ENCODE measurements at places on chromosomes 13 and 19. TPM values are rescaled to one million over a fixed set of nuclear protein-coding genes. Genes with fewer than 3 reads are reported as not detected.
A peak's percentile ranks its signal among the peaks of the same experiment; 100 is the strongest.

SCEL gene
- total RNA-seq, result 140 TPM

- H3K4me1 ChIP-seq, result peaks cover 5% of the 10 kb centered on the region
- H3K27me3 ChIP-seq, result no peaks in the 10 kb centered on the region
- no peak for DNase-seq
- peak overlapping the region; percentile 55 for H3K27ac ChIP-seq
- H3K4me3 ChIP-seq, result no peak overlapping the region
Observed at GRCh38 chr13:48660361-48661076, 6.8 kb downstream of the CYSLTR2 start.

DNA sequence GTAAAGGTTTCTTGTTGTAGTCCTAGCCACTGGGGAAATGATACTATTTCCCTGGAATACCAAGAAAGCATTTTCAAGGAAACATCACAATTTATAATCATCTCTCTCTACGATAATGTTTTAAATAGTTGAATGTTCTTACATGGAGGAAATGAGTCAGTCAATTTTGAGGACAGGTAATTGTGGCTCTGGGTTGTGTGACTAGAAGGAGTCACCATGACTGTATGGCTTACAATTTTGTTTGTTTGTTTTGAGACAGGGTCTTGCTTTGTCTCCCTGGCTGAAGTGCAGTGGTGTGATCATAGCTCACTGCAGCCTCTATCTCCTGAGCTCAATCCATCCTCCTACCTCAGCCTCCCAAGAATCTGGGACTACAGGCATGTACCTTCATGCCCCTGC, 47.4 kb downstream of the COG3 start:
- no peaks in the 10 kb centered on the region for H3K27me3 ChIP-seq
- no peak overlapping the region for H3K4me3 ChIP-seq
- H3K4me1 ChIP-seq, result peaks cover 3% of the 10 kb centered on the region

- DNase-seq, result peak; percentile 26
- H3K27ac ChIP-seq, result no peak overlapping the region
- no peaks in the 10 kb centered on the region for H3K36me3 ChIP-seq
Observed at GRCh38 chr19:41998246-41999020, 4.4 kb upstream of the ATP1A3 start.

TEX26 gene
- 0.64 TPM for total RNA-seq
